Astrocyte of the spinal cord (primary cell): ENCODE measurements at places on chromosomes 13 and 19.

DNA sequence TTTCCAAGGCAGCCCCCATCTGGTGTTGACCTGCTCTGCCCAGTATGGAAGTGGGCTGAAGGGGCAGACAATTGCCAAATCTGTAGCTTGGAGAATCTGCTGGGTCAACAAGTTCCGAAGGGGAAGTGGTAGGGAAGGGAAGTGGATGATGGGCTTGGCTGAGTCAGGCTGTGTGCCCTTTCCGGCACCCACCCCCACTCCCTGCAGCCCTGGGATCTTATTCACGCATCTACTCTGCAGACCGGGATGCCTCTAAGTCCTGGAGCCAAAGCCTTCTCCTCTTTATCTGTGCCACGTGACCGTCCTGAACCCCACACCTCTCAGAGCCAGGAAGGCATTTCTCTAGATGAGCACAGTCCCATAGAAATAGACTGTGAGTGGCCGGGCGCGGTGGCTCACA is 7.5 kb upstream of the C5AR2 start:
- no peak for DNase-seq

DNA sequence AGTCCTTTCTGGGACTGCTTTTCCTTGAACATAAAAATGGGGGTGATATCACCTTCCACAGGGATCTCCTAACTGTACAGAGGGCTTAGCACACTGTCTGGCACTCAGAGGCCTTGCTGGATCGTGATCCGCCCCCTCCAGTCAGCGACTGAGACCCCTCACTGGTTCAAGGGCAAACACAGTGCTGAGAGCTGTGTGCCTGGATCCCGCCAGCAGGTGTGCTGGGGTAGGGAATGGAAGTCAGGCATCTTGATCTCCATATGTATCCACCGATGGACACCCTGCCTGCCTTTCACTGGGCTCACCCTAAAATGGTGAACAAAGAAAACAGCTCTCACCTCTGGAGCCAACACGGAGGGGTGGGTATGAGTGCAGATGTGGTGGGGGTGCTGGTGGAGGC is 64.3 kb downstream of the IRS2 start:
- DNase-seq = no peak

GRCh38 chr19:44819246-44819832 is 10.4 kb downstream of the BCAM start:
- no peak for DNase-seq

- no peak for DNase-seq
Observed at GRCh38 chr13:21898945-21899344, 228.1 kb downstream of the FGF9 start.

- DNase-seq = peak; percentile 71
Observed at GRCh38 chr19:11481534-11482383, 913 bp upstream of the ELAVL3 start.

DNA sequence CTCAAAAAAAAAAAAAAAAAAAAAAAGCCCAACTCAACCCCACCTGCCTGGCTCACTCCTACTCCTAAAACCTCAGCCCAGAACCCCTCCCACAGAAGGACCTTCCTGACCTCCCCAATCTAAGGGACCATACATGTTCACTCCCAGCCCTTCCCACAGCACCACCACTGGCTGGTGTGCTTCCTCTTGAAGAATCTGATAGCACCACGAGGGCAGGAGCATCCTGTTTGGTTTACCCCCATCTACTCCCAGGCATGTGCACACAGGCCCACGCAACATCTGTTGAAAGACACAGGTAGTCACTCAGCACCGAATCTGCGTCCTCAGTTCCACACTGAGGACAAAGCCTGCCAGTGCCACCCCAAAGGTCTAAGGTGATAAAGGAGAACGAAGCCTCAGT is 8.2 kb downstream of the LATS2 start:
- DNase-seq = no peak

DNA sequence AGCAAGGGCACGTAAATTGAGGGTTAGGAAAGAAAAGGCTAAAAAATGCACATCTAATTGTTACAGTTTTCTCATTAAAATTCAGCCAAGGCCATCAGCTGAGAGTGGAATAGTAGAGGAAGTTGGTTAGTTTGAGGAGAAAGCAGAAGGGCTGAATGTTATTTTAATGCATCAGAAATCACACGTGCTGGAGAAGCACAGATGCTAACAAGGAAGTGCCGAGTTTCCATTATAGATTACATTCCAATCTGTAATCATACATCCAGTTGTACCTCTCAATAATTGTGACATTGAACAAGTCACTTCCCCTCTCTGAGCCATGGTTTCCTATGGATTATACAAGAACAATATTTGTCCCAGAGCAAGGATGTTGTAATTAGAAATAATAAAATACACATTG is 25.1 kb downstream of the FPR3 start:
- no peak for DNase-seq
